ENCODE measurements at places on chromosomes 4 and X. TPM values are rescaled to one million over a fixed set of nuclear protein-coding genes. Genes with fewer than 3 reads are reported as not detected.
A peak's percentile ranks its signal among the peaks of the same experiment; 100 is the strongest.

MAGEA12 gene
- not detected for total RNA-seq

TXK gene
- total RNA-seq, result not detected

VCX3A gene
- total RNA-seq, result not detected

DDIT4L gene
- total RNA-seq, result 3.2 TPM

DUX4 gene
- not detected for total RNA-seq

NDUFA1 gene
- total RNA-seq, result 46.4 TPM

GPRIN3 gene
- not detected for total RNA-seq

- H3K36me3 ChIP-seq, result no peaks in the 10 kb centered on the region
- no peak overlapping the region for H3K27ac ChIP-seq
- no peak overlapping the region for H3K4me3 ChIP-seq
- H3K27me3 ChIP-seq, result no peaks in the 10 kb centered on the region
These were observed 519.2 kb downstream of the PCDH10 start for GRCh38 chr4:133668061-133668851.

DNA sequence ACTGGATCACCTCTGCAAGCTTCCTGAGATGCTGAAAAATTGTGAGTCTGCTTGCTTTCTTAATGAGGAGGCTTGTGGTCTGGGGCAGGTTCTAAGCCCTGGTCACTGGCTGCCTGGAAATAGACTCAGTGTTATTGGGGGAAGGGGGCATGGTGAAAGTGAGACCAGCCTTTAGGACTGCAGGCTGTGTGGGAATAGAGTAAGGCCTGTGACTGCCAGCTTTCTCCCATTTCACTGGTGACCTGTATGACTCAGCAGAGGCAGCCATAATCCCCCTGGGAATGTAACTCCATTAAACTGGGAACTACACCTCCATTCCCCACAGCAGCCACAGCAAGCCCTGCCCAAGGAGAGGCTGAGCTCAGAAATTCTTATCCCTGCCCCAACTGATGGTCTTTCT lies 55.9 kb upstream of the IL15 start:
- H3K4me1 ChIP-seq, result peaks cover 7% of the 10 kb centered on the region
- no peaks in the 10 kb centered on the region for H3K27me3 ChIP-seq
- no peaks in the 10 kb centered on the region for H3K36me3 ChIP-seq
- no peak overlapping the region for H3K4me3 ChIP-seq

GRCh38 chrX:136584545-136584944 lies 52.5 kb downstream of the VGLL1 start:
- H3K4me1 ChIP-seq, result peaks cover 4% of the 10 kb centered on the region
- no peak overlapping the region for H3K4me3 ChIP-seq
- H3K27me3 ChIP-seq, result no peaks in the 10 kb centered on the region
- no peak overlapping the region for H3K27ac ChIP-seq
- no peak for DNase-seq
- H3K36me3 ChIP-seq, result no peaks in the 10 kb centered on the region

DNA sequence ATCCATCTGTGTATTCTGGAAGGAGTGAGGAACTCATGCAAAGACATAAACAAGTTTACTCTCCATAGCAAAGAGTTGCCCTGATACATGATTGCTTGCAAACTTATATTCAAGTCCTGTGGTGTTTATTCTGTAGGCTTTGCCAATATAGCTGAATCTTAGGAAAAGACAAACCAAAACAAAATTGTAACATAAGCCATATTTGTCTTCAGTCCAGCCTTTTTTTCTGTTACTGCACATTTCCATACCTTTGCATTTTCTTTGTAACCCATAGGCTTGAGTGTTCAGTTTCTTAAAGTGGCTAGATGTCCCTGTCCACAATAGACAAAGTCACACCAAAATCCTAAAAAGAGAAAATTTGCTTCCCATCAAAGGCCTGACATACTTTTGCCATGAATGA lies 120.4 kb downstream of the PPARGC1A start:
- DNase-seq, result no peak
- no peak overlapping the region for H3K27ac ChIP-seq
- no peaks in the 10 kb centered on the region for H3K36me3 ChIP-seq
- no peaks in the 10 kb centered on the region for H3K27me3 ChIP-seq

GRCh38 chrX:144790148-144790547 lies 457.2 kb upstream of the SPANXN1 start:
- no peak overlapping the region for H3K27ac ChIP-seq
- no peaks in the 10 kb centered on the region for H3K36me3 ChIP-seq
- H3K4me3 ChIP-seq, result no peak overlapping the region
- DNase-seq, result no peak

DNA sequence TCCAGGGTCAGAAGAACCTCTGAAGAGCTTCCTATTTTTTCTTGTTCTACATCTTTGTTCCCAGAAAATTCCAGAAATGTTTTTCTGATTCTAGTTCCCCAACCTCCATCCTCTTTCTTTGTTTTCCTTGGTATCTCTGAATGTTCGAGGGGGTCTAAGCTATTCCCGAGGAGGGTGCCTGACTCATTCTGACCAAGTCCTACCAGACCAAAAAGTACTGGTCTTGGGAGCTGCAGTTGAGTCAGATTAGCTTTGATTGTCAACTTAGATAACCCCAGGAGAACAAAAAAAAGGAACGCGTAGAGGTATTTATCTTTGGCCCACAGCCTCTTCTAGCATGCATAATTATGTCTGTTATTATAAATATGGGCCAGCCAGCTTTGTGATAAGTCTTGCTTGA lies 12.1 kb upstream of the TENM3 start:
- no peaks in the 10 kb centered on the region for H3K27me3 ChIP-seq
- no peaks in the 10 kb centered on the region for H3K36me3 ChIP-seq
- H3K4me1 ChIP-seq, result no peaks in the 10 kb centered on the region
- DNase-seq, result no peak

DNA sequence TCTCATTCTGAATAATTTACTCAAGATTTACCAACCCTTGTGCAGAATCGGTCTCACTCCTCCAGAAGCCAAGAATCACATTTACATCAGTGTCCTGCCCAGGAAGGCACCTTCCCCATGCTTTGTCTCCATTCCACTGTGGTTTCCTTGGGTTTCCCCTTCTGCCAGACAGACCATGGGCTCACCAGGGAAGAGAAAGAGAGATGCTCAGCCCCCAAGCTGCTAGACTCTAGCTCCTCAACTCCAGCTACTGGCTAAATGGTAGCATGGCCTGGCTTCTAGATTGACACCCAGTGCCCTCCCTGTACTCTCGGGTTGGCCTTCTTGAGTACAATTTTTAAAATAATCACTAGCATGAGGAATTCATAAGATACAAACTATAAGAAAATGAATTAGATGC lies 12.9 kb downstream of the TLR10 start:
- H3K27ac ChIP-seq, result no peak overlapping the region
- no peak for DNase-seq
- H3K27me3 ChIP-seq, result peaks cover 12% of the 10 kb centered on the region
- 0 out of 2 replicates have a peak, but pooled peaks cover 4% of the 10 kb centered on the region for H3K4me1 ChIP-seq
- no peaks in the 10 kb centered on the region for H3K36me3 ChIP-seq
- H3K4me3 ChIP-seq, result no peak overlapping the region

DNA sequence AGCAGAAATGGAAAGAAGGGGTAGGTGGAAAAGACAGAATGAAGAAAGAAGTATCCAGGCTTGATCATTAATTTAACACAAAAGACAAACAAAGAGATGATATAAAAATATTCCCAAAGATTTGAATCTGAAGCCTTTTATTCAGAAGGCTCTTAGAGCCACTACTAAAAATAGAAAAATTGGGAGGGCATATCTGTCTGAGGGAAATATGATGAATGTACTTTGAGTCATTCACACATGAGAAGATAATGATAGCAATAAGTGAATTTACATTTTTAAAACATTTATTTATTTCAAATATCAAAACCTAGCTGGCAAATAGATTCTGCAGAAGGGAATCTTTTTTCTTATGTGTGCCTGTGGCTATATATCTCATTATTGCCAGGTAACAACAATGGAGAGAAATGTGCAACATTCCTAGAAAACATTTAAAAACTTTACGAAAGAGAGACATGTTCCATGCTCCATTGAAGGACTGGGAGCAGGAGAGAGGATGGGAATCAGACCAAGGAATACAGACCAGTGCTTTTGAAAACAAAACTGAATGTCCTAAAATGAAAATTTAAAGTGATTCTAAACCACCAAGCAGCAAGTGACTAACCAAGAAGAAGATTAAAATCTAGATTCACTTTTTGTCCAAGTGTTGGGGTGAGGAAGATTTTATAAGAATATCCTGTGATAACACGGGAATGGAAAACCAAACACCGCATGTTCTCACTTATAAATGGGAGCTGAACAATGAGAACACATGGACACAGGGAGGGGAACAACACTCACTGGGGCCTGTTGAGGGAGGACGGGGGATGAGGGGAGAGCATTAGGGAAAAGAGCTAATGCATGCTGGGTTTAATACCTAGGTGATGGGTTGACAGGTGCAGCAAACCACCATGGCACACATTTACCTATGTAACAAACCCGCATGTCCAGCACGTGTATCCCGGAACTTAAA lies 41.2 kb downstream of the ANXA5 start:
- H3K4me1 ChIP-seq, result no peaks in the 10 kb centered on the region
- no peaks in the 10 kb centered on the region for H3K36me3 ChIP-seq
- DNase-seq, result no peak
- no peak overlapping the region for H3K27ac ChIP-seq
- H3K4me3 ChIP-seq, result no peak overlapping the region

GRCh38 chrX:78673246-78673645 lies 14.1 kb upstream of the RTL3 start:
- H3K4me3 ChIP-seq, result no peak overlapping the region
- no peak overlapping the region for H3K27ac ChIP-seq
- H3K36me3 ChIP-seq, result no peaks in the 10 kb centered on the region
- DNase-seq, result no peak
- H3K27me3 ChIP-seq, result no peaks in the 10 kb centered on the region
- no peaks in the 10 kb centered on the region for H3K4me1 ChIP-seq

GRCh38 chr4:130071746-130072145 lies 975.8 kb downstream of the C4orf33 start:
- no peak overlapping the region for H3K4me3 ChIP-seq
- no peaks in the 10 kb centered on the region for H3K36me3 ChIP-seq
- no peaks in the 10 kb centered on the region for H3K4me1 ChIP-seq
- no peaks in the 10 kb centered on the region for H3K27me3 ChIP-seq
- DNase-seq, result no peak

- no peak overlapping the region for H3K27ac ChIP-seq
- no peaks in the 10 kb centered on the region for H3K36me3 ChIP-seq
- H3K4me3 ChIP-seq, result no peak overlapping the region
- no peaks in the 10 kb centered on the region for H3K27me3 ChIP-seq
- peaks cover 14% of the 10 kb centered on the region for H3K4me1 ChIP-seq
- peak; percentile 55 for DNase-seq
These were observed 117.9 kb downstream of the TBC1D19 start for GRCh38 chr4:26701786-26702227.

DNA sequence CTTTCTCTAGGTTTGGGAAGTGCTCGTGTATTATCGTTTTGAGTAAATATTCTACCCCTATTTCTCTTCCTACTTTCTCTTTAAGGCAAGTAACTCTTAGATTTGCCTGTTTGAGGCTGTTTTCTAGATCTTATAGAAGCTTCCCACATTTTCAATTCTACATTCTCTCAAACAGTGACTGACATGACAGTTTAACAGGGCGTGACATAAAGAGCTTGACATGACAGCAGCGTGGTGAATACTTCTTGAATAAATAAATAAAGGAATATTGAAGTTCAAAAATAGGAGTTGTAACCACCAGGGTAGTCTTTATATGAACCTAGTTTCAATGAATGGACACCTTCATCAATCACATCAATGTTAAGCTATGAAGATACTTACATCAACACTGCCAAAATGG lies 162.0 kb downstream of the TRAM1L1 start:
- DNase-seq, result no peak
- H3K4me3 ChIP-seq, result no peak overlapping the region
- no peaks in the 10 kb centered on the region for H3K4me1 ChIP-seq
- no peaks in the 10 kb centered on the region for H3K27me3 ChIP-seq
- H3K36me3 ChIP-seq, result no peaks in the 10 kb centered on the region

DNA sequence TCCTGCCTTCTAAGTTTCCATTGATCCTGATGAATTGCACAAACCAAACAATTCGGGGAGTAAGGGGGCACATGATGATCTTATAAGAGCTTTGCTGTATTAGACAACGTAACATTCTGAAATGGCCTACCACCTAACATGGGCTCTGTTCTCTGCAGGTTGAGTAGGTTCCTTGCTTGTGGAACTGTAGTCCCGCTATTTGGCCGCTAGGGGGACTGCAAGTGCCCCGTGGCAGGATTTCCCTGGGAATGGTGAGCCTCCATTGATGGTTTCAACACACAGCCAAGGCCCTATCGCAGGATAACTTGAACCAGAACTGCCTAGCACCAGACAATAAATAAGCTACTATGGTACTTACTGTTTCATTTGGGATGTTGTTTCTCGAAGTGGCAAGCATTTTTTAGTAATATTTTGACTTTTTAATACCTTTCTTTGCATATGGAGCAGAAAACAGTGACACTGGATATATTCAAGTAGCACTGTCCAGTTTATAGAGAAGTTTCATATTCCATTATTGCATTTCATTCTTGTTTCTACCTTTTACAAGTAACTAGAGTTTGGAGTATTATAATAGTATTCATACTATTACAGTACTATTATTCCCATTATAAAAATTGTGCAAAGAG lies 11.9 kb downstream of the AR start:
- no peaks in the 10 kb centered on the region for H3K36me3 ChIP-seq
- peak; percentile 60 for DNase-seq
- H3K27ac ChIP-seq, result no peak overlapping the region
- no peak overlapping the region for H3K4me3 ChIP-seq

DNA sequence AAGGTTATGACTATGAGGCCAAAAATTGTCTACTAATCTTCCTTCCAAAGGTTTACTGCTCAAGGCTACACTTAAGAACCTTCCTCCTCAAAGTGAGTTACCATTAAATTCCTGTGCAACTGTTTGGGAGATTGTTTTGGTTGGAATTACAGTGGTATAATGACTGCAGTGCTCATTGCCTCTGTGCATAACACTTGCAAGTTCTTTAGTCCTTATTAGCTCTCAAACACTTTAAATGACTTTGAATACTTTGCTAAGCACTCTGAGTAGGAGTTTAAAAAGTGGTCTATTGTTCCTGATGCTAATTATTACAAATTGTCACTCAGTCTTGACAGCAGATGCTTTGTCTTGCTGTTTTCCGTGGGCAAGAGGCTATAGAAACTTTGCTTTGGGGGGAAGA lies 422.8 kb upstream of the PABPC4L start:
- no peaks in the 10 kb centered on the region for H3K4me1 ChIP-seq
- no peak for DNase-seq
- no peak overlapping the region for H3K27ac ChIP-seq
- H3K4me3 ChIP-seq, result no peak overlapping the region
- no peaks in the 10 kb centered on the region for H3K36me3 ChIP-seq
- H3K27me3 ChIP-seq, result no peaks in the 10 kb centered on the region

GRCh38 chr4:74152836-74153235 lies 5.1 kb upstream of the MTHFD2L start:
- H3K4me1 ChIP-seq, result peaks cover 15% of the 10 kb centered on the region
- H3K4me3 ChIP-seq, result no peak overlapping the region
- no peak overlapping the region for H3K27ac ChIP-seq

DNA sequence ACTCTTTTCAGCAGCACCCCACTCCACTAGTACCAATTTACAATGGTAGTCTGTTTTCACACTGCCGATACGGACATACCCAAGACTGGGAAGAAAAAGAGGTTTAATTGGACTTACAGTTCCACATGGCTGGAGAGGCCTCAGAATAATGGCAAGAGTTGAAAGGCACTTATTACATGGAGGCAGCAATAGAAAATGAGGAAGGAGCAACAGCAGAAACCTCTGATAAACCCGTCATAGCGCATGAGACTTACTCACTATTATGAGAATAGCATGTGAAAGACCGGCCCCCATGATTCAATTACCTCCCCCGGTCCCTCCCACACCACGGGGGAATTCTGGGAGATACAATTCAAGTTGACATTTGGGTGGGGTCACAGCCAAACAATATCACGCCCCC lies 34.1 kb upstream of the MAGEA4 start:
- no peaks in the 10 kb centered on the region for H3K4me1 ChIP-seq
- no peak overlapping the region for H3K4me3 ChIP-seq
- DNase-seq, result no peak
- no peaks in the 10 kb centered on the region for H3K27me3 ChIP-seq
- H3K36me3 ChIP-seq, result no peaks in the 10 kb centered on the region

All from GM23248 (cell line).